ENCODE measurements at places on chromosomes 2 and 18. TPM values are rescaled to one million over a fixed set of nuclear protein-coding genes. Genes with fewer than 3 reads are reported as not detected.

DNA sequence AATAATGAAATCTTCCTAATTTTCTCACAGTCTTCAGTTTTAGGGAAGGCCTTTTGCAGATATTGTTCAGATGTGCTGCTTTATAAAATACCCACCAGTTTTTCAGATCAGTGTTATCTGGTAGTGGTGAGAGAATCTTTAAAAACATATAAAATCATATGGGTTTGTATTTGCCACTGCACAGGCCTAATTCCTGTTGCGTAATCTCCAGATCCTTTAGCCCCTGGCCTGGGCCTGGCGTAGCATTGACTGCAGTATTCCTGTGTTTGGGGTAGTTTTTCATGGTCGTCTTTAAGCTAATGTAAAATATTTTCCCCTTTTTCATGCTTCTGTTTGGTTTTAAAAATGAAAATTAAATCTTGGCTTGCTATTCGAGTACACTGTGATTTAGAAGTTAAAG lies 43.2 kb downstream of the TSHZ1 start:
- H3K4me1 ChIP-seq, result peaks cover 60% of the 10 kb centered on the region
- H3K4me3 ChIP-seq, result no peak overlapping the region
- no peak for DNase-seq
- peak overlapping the region; percentile 22 for H3K27ac ChIP-seq
- H3K27me3 ChIP-seq, result no peaks in the 10 kb centered on the region

- no peak overlapping the region for H3K27ac ChIP-seq
- no peak for DNase-seq
- no peaks in the 10 kb centered on the region for H3K27me3 ChIP-seq
- H3K36me3 ChIP-seq, result no peaks in the 10 kb centered on the region
- H3K4me3 ChIP-seq, result no peak overlapping the region
Observed at GRCh38 chr18:59885579-59886163, 14.1 kb upstream of the PMAIP1 start.

DNA sequence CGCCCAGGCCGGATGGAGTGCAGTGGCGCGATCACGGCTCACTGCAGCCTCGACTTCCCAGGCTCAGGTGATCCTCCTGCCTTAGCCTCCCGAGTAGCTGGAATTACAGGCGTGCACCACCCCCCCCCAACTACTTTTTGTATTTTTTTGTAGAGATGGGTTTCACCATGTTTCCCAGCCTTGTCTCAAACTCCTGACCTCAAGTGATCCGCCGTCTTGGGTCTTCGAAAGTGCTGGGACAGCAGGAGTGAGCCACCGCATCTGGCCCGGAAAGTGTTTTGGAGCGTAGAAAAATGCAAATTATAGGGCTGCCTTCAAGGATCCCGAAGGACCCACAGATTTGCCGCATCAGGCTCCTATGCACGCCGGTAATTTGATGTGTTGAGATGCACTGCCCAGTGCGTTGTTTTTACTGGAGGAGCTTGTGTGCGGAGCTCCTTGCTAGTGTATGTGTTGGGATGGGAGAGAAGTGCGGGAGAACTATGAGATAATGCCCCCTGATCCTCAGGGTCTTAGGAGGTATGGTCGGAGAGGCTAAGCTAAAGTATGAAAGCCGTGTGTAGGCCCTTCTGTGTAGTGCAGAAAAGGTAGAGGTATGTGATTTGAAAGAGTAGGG lies 1.2 kb upstream of the CLASP1 start:
- H3K4me1 ChIP-seq, result peaks cover 14% of the 10 kb centered on the region
- peak overlapping the region; percentile 94 for H3K4me3 ChIP-seq
- peak overlapping the region; percentile 95 for H3K27ac ChIP-seq
- H3K27me3 ChIP-seq, result no peaks in the 10 kb centered on the region
- no peaks in the 10 kb centered on the region for H3K36me3 ChIP-seq

DNA sequence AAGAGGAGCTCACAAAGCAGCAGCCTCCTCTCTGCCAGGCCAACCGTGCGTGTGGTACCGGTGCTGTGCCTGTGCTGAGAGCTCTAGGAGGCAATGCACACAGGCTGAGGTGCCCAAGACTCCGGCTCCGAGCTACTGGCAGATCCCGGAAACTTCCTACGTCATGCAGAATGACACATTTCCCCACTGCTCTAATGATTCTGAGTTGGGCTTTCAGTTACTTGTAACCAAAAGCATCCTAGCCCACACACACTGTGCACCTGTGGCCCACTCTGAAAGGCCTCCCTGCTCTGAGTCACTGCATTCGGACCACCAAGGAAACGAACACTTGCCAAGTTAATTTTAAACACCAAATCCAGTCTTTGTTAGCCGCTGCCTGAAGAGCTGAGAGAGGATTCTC lies 9.3 kb upstream of the RNU4ATAC start:
- H3K4me3 ChIP-seq, result no peak overlapping the region
- no peaks in the 10 kb centered on the region for H3K4me1 ChIP-seq
- H3K36me3 ChIP-seq, result peaks cover 5% of the 10 kb centered on the region
- H3K27ac ChIP-seq, result no peak overlapping the region
- no peaks in the 10 kb centered on the region for H3K27me3 ChIP-seq
- DNase-seq, result no peak

Gene TMEM17
- polyA plus RNA-seq, result not detected

Gene CDH2
- polyA plus RNA-seq, result 1.5 TPM
